Astrocyte of the spinal cord (primary cell): ENCODE measurements at places on chromosomes 11 and 22.

DNA sequence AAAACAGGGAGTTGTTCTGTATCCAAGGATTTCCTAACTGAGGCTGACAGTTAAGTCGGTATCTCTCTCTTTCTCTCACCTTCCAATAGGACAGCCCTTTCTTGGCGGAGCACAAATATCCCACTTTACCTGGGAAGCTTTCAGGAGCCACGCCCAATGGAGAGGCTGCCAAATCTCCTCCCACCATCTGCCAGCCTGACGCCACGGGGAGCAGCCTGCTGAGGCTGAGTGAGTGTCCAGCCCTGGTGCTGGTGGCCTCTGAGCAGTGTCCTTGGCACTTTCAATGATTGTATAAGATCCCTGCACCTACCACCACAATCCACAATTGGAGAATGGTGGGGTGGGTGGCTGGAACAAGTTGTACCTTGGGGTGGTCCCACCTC, 33.7 kb downstream of the CYB5R2 start:
- DNase-seq = no peak

DNA sequence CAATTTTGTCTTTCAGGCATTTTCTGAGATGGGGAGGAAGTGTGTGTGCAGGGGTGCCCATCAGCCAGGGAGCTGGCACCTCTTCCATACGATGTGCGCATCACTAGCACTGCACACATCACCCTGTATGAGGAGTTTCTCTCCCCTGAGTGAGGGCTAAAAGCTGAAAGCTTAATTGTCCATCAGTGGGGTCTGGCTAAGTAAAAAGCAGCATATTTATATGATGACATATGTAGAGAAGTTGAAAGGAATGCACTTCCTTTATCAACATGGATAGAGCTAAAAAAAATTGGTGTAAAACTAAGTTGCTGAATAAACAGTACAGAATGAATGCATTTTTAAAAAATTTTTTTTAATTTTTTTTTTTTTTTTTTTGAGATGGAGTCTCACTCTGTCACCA, 4.0 kb downstream of the VSTM5 start:
- DNase-seq = peak; percentile 9

DNA sequence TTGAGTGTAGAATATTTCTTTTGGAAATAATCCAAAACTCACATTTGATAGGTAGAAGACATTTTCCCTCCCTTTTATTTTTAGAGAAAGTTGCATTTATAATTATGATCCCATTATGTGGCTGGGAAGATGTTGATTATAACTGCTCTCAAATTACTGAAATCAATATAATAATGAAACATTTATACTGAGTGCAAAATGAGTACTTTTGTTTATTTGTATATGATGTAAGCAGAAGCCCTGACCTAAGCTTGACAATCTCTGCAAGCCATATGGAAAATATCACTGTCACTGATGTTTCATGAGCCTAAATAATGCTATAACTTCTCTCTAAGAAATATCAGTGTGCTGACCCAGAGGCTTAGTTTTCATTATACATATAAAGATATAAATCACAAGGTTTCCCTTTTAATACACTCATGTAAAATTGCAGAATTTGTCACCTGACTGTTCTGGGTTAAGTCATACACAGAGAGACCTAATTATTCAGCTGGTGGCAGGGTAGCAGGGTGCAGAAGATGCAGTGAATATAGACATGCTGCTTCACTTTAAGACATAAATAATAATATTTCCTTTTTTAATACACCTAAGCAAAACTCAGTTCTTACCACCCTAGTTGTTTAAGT, 99.2 kb downstream of the BBOX1 start:
- no peak for DNase-seq

DNA sequence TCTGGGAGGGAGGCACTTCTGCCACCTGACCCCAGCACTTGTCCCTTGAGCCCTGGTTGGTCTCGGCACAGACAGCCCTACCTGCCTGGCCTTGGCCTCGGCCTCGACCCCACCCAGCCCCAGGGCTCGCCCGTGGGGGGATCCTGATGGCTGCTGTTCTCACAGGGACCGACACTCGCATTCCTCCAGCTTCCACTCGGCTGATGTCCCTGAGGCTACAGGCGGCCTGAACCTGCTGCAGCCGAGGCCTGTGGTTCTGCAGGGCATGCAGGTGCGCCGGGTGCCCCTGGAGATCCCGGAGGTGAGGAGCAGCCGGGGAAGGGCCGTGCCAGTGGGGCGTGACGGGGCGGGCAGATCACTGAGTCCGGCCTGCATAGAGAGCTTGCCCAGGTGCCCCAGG, 5.1 kb downstream of the PCNX3 start:
- DNase-seq = no peak

GRCh38 chr11:14228356-14228755, 130.6 kb downstream of the RRAS2 start:
- no peak for DNase-seq

DNA sequence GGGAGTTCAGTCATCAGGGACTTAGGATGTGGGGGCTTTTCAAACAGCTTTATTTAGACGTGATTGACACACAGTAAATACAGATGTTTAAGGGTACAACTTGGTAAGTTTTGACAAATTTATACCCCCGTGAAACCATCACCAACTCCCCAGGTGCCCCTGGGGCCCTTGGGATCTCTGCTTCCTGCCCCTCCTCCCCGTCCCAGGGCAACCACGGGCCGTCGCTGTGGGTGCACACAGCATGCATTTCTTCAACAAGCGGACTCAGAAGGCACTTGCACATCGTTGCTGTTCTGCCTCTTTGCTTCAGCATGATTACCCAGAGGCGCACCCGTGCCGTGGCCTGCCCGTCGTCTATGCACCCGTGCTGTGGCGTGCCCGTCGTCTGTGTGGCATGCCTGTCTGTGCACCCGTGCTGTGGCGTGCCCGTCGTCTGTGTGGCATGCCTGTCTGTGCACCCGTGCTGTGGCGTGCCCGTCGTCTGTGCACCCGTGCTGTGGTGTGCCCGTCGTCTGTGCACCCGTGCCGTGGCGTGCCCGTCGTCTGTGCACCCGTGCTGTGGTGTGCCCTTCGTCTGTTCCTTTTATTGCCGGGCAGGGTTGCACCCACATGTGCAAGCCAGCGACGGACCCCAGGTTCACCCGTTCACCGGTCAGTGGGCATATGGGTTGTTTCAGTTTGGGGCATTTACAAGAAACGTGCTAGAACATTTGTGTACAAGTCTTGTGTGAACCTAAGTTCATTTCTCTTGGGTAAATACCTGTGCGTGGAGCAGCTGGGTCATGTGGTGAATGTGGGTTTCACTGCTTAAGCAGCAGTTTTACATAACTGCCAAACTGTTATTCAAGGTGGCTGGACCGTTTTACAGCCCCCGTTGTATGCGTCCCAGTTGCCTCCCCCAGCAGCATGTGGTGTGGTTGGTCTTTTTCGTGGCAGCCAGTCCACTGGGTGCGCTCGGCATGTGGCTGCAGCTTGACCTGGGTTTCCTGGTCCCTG, 8.3 kb downstream of the CD81 start:
- DNase-seq = no peak

DNA sequence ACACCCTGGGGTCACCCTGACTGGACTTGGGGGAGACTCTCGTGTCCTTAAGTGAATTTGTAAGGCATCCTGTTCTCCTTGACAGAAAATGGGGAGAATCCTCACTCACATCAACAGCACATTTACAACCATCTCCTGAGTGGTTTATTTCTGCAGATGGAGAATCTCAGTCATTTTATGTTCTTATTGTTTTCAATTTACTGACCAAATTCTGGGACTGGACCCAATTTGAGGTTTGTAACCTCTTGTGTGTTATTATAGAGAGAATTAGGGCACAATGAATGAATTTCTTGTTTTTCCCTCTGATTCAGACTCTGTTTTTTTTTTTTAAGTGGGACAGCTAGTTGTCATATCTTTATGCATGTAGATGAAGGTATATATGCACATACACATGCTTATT, 104.9 kb downstream of the ADAMTS15 start:
- peak; percentile 76 for DNase-seq

GRCh38 chr22:20158391-20159036, 7.7 kb upstream of the CCDC188 start:
- no peak for DNase-seq

GRCh38 chr11:46299451-46299961, 22.0 kb downstream of the CREB3L1 start:
- DNase-seq = no peak

DNA sequence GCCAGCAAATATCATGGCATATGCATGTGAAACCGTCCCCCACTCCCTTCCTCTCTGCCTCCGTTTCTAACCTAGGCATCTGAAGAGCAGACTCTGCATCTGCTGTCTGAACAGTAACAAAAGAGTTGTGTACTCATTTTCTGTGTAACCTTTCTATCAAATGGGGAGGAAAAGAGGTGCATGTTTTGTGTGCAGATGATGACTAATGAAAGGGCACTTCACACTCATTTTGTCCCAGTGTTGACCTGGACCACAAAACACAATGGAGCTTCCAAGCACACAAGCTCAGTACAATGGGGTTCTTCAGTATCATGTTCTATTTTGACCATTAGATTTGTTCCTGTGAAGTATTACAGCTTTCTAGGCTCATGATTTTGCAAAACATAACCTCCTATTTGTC, 13.0 kb downstream of the JHY start:
- DNase-seq = no peak

DNA sequence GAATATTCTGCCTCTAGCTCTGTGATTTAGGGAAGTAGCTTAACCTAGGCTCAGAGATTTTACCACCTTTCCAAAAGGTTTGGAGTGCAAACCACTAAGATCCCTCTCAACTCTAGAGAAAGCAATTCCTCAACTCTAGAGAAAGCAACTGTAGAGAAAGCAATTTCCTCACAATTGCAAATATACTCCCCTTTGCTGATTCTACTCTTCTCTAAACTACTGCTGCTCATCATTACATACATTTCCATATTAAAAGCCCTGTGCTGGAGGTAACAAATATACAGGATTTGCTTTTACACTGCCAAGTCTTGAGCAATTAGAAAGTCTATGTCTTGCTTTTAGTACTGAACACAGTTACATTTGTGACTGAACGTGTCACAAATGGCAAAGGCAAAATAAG, 48.2 kb downstream of the ALG9 start:
- DNase-seq = no peak

GRCh38 chr11:67022961-67023956, at the start of gene SYT12:
SYT12 (plus strand) TSS chr11:67023134; CDS start chr11:67030145, 7,011 bp downstream.
- DNase-seq = no peak

GRCh38 chr11:22304337-22304961, 33.7 kb upstream of the SLC17A6 start:
- peak; percentile 40 for DNase-seq

DNA sequence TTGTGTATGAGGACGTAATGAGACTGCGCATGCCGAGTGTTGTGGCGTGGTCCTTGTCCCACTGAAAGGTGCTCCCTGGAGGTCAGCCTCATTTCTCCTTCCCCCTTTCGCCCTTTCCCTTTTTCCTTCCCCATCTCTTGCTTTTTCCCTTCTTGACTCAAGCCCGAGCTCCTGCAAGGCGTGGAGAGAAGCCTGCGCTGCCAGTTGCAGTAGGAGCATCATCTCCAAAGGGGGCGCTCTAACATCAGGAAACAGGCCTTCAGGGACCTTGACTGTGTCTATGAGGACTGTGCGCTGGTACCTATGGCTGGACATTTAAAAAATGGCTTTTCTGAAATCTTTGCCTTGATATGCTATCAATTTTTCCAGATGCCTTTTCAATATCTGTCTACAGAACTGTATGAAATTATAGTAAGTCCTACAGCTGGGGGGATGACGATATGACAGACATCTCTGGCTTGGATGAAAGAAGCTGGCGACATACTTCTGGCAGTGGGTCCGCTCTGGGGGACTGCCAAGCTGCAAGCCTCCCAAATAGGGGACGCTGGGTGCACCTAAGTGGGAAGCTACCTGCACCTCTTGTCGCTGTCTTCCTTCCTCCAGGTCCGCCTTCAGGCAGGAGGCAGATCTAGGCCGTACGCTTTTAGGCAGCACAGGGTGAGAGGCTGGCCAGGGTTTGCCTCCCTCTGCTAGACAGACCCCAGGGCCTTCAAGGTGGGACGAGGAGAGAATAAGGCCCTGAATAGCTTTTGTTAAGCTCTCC, 96.5 kb downstream of the NXPE2 start:
- DNase-seq = peak; percentile 51

DNA sequence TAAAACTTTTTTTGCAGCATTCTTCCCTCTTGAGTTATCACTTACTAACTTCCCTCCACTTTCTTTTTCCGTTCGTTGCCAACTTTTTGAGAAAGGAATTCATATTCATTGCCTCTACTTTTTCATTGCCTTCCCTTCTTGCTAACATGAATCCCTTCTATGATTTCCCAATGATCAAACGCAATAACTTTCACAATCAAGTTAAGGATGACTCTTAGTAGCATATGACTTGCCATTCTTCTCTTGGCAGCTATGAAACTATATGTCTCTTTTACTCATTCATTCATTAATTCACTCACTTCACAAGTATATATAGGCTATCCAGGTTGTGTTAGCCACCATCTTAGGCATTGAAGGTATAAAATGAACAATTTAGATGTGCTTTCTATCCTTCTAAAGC, 16.6 kb upstream of the ARHGAP20 start:
- no peak for DNase-seq

- no peak for DNase-seq
Measured at GRCh38 chr11:28730336-28730735, 622.1 kb downstream of the METTL15 start.

DNA sequence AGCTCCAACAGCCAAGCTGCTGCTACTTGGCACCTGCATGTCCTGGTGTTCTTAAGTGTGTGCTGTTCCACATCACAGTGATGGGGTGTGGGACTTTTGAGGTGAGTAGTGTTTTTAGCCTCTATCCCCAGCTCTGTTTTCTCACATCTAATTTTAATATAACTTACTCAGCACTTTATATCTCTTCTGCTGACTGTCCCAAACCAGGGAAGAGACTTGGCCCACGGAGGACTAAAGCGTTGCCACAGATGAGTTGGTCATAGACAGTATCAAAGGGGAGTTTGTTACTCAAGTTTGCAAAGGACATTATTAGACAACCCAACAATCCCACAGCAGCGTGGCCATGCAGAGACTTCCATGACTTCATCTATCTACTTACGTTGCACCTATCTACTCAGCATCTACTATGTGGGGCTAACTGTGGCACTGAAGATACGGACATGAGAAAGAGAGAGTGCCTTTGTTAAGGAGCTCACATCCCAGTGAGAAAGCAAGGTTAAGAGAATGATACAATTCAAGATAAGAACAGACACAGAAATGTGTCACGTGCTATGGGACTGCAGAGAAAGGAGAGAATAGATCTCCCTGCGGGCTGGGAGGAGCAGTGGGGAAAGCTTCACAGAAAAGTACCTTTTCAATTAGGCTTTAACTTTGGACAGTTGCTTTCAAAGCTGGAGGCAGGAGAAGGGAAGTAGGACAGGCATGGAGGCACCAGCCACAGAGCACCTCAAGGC, 82.4 kb downstream of the ME3 start:
- DNase-seq = no peak

- DNase-seq = peak; percentile 23
Measured at GRCh38 chr11:15507592-15507991, 392.9 kb downstream of the INSC start.

GRCh38 chr11:126464796-126465195, 109.3 kb downstream of the ST3GAL4 start:
- no peak for DNase-seq
